Right forelimb (tissue), 1 donor: ENCODE measurements at places on chromosomes 4 and X.

DNA sequence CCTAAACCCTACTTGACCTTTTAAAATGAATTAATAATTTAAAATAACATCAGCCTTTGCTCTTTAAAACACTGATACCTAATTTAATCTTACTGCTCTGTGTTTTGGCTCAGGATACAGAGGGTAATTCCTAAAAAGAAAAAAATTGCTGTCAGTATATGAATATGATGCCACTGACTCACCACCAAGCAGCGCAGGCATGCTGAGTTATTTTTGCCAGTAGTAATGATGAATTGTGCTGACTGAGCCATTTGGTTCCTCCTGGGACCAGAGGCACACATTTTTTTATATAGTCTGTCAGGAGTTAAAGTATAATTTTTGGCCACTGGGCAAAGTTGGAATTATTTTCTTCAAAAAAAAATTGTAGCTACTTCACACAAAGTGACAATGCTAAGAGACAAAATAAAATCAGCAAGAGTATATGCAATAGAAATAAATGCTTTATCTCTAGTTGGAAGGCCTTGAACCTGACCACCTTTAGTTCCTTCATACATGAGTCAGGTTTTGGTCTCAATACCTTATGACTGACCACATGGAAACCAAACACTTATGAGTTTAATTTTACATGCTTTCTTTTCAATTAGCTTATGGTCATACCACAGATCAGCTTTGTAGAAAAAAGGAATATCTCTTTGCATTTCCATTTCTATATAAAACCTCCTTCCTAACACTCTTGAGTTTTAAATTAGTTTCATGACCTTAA, 115.1 kb downstream of the PPP3CA start:
- no peak for DNase-seq

GRCh38 chr4:76373919-76374552, 46.9 kb downstream of the CCDC158 start:
- DNase-seq: no peak

- DNase-seq: no peak
Observed at GRCh38 chr4:1777822-1778641, 15.1 kb upstream of the FGFR3 start.

- DNase-seq: no peak
Observed at GRCh38 chr4:54067166-54067565, 2.8 kb upstream of the CHIC2 start.

DNA sequence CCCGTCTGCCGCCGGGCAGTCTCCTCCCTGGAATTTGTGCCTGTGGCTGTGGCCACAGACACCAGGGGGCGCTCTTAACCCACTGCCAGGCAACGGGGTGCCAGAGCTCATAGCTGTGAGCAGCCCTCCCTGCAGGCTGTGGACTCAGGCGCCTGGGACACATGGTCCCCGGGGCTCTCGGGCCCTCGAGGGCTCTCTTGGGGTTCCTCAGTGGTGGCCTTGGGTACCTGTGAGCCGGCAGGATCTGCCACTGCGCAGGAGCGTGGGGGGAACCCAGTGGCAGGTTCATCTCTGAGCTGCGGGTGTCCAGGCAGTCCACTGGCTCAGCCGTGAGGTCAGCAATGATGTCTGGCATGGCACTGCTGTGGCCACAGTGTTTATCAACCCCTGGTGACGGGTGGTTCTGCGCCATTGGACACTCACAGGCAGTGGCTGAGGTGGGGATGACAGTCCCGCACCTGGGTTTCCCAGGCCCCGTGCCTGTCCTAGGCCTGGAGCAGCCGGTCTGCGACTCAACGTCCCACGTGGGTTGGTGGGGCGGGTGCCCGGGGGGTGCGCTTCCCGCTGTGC, 37.2 kb downstream of the PCGF3 start:
- peak; percentile 73 for DNase-seq

DNA sequence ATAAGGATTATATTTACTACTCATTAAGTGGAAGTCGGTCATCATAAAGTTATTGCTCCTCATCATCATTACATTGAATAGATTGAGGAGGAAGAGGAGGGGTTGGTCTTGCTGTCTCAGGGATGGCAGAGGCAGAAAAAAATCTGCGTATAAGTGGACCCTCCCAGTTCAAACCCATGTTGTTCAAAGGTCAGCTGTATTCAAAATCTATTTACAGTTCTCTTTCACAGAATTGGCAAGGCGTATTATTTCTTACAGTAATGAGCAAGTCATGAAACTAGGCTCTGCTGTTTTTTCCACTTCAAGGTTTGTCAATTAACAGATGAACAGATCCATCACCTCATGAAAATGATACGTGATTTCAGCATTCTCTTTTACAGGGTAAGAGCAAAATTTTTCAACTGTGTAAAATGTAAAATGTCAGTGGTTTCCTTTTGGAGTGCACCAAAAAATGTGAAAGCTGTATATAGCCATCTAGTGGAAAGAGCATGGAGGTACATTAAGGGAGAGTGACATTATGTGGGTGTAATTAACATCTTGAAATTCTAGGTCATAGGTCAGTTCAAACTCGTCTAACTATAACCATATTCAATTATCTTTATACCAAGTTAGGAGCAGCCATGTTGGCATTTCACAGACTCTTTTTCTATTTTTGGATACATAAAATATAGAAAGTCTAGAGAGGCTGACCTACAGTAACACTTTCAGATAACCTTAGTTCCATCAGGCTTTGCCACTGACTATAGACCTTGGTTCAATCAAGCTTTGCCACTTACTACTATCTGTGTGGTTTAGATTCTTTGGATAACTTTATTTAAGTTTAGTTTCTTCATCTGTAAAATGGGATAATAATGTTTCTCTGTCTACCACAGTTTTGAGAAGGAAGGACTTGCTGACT, 30.1 kb downstream of the NEIL3 start:
- no peak for DNase-seq

DNA sequence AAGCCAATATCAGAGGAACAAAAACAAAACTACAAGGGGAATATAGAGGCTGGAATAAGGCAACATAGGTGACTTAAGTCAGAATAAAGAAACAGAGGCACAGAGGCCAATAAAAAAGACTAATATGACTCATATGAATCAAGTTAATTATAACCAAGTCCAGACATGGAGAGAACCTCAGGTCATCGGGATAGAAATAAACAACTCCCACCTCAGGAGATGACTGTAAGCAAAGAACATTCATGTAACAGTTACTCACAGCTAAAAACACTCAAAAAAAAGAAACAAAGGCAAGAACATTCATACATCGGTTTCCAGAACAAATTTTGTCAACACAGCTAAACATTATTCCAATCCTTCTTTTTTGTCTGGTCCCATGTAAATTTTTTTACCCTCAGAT, 60.3 kb upstream of the RXFP1 start:
- DNase-seq: no peak
